ENCODE measurements at places on chromosomes 1 and 21.

DNA sequence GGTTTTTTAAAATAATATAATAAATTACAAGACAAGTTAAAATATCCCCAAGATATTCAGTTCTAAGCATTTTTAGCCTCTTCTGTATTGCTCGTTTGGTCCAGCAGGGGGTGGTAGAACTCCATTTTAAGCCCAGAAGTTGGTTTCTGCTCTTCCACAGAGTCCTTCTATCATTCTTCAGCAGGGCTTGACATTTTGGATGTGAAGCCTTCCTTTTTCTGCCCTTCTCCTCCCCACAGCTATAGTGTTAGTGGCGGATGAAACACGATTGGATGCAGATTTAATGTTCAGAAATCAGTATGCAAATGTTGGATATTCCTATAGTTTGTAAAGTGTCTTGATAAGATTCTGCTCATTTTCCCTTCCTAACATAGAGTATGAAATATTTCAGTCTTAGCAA, 1.4 kb downstream of the NCAM2 start:
- peak; percentile 23 for DNase-seq

DNA sequence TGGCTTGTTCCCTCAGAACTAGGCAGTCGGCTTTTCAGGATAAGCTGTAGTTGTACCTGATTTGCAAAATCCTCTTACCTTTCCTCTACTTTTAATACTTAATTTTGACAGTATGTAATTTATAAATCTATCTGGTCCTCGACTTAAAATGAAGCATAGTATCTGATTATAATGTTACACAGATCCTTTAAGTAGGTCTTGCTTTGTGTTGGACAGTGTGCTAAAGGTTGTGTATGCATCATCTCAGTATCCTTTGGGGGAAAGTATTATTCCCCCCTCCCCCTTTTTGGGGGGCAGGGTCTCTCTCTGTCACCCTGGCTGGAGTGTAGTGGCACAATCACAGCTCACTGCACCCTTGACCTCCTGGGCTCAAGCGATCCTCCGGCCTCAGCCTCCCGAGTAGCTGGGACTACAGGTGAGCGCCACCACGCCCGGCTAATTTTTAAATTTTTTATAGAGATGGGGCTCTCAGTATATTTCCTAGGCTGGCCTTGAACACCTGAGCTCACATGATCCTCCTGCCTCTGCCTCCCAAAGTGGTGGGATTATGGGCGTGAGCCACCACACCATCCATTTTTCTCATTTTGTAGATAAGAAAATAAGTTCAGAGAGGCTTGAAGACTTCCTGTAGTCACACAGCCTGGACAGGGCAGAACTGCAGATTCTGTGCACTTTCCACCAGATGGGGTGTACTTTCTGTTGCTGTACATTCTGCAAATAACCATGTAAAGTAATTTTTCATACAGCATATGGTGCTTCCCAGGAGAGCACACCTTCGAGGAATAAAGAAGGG, 791 bp upstream of the STX6 start:
- peak; percentile 29 for DNase-seq

DNA sequence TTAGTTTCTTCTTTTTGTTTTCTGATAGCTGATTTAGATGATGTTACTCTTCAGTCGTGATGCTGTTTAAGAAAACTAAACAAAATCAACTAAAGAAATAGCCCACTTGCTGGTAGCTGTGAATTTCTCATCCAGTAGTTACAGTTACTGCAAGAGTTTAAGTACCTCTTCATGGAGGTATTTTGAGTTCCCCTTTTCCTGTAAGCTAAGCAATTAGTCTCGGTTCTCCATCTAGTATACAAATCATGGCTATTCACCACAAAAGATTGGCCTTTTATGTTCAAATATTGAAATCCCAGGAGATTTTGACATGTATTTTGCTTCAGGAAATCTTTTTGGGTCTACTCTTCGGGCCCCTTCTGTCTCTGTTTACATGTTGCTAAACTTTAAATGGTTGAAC, 31.1 kb downstream of the HUNK start:
- no peak for DNase-seq

- peak; percentile 86 for DNase-seq
Measured at GRCh38 chr1:78156805-78157521, 111.2 kb downstream of the GIPC2 start.

GRCh38 chr1:228366062-228366865, 40.4 kb downstream of the TRIM11 start:
- no peak for DNase-seq

GRCh38 chr1:161282991-161283390, 24.4 kb downstream of the PCP4L1 start:
- DNase-seq: no peak

DNA sequence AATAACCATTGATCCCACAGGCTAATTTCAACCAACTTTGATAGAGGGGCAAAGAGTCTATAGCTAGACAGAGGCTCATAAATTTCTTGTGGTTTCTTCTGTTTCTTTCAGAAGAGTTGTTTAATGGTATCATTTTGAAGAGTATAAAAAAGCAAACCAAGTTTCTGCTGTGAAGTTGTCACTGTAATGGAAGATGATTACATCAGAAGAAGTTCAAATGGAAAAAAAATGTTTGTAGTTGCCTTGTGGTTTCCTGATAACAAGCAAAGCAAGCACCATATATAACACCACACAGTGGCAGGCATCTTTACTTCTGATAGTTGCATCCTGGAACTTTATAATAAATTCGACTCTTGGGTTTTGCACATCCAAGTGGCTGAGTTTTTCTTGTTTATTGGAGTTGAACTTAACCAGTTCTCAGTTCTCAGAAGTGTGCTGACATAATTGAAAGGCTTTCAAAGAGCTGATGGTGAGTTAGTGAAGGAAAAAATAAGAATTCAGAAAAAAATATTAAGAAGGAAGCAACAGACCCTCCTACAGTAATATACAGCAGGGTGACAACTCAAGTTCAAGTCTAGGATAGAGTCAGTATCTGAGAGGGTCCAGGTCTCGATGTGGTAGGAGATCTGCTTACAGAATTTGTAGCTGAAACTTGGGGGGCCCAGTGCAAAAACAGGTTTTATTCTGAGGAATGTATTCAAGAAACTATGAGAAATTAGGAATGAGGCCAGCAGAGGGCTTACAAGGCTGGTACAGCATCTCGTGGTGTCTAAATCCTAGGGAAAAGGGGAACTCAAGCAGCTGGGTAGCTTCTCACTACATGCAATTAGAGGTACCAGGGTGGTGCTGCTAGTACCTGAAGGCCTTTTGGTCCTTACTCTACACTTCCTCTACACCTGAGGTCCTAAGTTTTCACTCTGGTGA, 123.5 kb downstream of the CRB1 start:
- no peak for DNase-seq

- DNase-seq: no peak
Measured at GRCh38 chr1:177569476-177569875, 398.7 kb downstream of the BRINP2 start.

- DNase-seq: no peak
Measured at GRCh38 chr1:246947255-246947654, 15.5 kb upstream of the AHCTF1 start.

GRCh38 chr1:22340873-22341272, 110.8 kb upstream of the ZBTB40 start:
- no peak for DNase-seq

DNA sequence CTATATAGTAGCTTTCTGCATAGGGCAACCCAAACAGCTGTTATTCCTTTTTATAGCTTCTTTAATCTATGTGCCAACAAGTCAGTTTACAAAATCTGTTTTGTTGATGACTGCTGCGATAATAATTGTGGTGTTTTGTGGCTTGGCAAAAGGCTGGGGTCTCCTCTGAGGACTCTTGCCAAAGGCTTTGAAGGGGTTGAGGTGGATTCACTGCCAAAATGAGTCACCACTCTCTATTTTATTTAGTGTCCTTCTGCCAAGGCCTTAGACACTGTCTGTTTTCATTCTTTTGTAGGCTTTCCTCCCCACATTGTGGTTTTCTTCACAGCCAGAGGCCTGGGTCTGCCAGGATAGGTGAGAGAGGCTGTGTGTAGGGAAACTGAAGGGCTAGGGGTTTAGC, 161.8 kb downstream of the NFIA start:
- DNase-seq: no peak

DNA sequence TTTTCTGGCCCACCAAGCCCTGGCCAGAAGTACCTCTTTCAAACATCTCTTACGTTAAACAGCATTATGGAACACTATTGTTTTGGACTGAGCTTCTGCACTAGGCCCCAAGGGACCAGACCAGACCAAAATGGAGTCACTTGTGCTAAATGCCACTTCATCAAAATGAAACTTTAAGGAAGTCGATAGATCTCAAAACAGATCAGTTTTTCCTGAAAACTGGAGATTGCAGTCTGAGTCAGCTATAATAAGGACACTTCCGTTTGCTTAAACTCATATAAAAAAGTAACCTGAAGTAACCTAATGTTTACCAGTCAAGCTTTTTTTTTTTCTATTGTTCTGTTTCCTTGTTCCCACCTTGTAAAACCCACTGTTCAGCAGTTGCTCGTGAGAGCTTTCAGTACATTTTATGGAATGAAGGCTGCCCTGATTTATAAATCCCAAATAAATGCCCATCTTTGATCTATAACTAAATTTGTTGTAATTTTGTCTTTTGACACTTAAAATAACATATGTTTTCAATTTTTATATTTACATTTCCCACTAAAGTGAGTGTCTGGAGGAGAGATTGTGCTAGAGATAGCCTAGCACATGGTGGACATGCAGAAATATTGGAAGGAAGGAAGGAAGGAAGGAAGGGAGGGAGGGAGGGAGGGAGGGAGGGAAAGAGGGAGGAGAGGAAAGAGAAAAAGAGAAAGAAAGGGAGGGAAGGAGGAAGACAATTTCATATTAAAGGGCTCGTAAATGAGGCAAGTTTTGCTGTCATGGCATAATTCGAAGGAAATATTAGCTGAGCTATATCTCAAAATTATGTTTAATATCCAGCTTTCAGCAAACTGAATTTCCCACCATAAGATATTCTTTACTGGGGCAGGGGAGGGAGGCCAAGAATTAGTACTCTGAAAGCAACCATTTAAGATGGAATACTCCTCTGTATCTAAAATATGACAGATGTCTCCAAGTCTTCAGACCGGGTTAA, 77.0 kb upstream of the CXADR start:
- DNase-seq: no peak

- DNase-seq: no peak
Measured at GRCh38 chr1:27342391-27342777, 562 bp downstream of the SYTL1 start.

- no peak for DNase-seq
Measured at GRCh38 chr1:3453891-3454810, at the start of gene ARHGEF16. ARHGEF16 (plus strand) TSS chr1:3454665; CDS start chr1:3463085, 8,420 bp downstream.

GRCh38 chr1:19043579-19044443, 87.3 kb upstream of the IFFO2 start:
- DNase-seq: no peak

DNA sequence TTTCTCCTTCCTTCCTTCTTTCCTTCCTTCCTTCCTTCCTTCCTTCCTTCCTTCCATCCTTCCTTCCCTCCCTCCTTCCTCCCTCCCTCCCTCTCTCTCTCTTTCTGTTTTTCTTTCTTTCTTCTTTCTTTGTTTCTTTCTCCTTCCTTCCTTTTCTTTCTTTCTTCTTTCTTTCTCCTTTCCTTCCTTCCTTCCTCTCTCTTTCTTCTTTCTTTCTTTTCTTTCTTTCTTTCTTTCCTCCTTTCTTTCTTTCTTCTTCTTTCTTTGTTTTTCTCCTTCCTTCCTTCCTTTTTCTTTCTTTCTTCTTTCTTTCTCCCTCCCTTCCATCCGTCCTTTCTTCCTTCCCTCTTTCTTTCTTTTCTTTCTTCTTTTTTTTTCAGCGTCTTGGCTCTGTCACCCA, 18.1 kb upstream of the IL19 start:
- no peak for DNase-seq

DNA sequence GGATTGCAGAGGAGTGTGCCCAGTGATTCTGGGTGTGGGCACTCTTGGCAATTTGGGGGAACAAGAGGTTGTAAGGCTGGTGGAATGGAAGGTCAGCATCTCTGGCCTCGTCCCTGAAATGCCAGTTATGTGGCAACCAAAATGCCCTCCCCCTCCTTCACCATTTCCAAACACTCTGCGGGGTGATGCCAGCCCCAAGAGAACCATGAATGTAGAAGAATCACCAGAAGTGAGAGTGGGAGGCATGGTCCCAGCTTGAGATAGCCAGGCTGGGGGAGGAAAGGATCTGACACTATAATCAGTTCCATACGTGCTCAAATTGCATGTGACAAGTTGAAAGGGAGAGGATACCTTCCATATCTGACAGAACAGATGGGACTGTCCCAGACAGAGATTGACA, 88.7 kb upstream of the EDN2 start:
- DNase-seq: no peak

- no peak for DNase-seq
Measured at GRCh38 chr1:27445177-27445936, 44.6 kb downstream of the WASF2 start.
